NCI-H1417 (cell line): ENCODE measurements at places on chromosomes 2 and 18.

DNA sequence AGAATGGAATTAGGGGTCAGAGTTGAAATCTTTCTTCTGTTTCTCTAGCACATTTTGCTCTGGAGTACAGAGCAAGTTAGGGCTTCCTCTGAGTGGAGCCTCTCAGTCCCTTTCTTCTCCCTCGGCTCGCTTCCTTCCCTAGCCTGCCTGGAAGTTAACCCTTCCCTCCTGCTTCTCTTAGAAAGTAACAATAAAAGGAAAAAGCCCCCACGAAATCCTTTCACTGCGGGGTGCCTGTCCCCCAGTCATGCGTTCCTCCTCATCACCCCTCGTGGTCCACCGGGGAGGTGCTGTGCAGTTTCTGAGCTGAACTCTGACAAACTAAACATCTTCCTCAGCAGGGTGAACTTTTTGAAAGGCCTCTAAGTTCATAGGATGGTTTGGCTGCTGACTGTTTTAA is 2.0 kb downstream of the IGFBP2 start:
- DNase-seq = no peak

DNA sequence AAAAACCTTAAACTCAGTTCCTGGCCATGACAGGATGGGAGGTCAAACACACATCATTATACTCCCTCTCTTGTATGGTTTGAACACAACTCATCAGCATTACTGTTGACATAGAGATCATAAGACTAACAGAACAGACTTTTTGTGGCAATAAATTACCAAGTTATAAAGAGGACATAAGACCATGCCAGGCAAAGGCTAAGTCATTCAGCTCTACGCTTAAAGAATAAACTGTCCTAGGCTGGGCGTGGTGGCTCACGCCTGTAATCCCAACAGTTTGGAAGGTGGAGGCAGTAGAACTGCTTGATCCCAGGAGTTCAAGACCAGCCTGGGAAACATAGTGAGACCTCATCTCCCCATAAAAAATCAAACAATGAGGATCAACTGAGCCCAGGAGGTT is 16.4 kb downstream of the NLRC4 start:
- no peak for DNase-seq

DNA sequence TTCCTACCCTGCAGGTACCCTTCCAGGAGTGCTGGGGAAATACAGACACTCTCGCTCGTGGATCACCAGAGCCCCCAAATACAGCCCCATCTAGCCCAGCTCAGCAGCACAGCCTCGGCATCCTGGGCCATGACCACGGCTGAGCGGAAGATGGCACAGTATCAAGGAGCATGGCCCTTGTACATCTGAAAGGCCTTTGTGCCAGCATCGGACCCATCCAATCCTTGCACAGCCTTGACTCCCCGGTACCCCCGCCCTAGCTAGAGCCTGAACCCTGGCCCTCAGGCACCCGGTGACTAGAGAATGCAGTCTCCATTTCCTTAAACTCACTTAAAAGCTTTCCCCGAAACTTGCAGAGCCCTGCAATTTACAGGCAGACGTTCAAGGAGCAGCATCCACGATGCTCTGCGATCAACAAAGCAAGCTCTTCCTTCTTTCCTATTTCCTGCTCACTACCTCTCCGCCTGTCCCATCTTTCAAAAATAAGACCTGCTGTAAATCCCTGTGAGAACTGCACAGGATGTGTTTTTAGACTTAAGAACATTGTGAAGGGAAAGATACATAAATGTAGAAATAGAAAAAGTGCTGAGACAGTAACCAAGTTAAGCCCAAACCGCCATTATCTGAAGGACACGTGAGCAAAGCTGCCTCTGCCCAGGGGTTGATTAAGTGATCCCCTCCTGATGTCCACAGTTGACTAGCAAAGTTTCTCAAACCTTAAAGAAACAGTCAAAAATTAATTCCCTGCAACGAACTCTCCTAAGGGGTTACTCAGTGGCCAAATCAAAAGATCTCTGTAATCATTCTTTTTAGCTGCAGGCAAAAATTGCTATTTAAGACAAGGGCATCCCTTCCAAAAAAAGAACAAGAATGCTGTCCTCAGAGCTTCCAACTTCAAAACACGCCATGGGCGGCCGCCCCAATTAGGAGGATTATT is 48.5 kb downstream of the ZNF516 start:
- no peak for DNase-seq

GRCh38 chr18:59853380-59853779 is 46.4 kb upstream of the PMAIP1 start:
- DNase-seq = no peak

DNA sequence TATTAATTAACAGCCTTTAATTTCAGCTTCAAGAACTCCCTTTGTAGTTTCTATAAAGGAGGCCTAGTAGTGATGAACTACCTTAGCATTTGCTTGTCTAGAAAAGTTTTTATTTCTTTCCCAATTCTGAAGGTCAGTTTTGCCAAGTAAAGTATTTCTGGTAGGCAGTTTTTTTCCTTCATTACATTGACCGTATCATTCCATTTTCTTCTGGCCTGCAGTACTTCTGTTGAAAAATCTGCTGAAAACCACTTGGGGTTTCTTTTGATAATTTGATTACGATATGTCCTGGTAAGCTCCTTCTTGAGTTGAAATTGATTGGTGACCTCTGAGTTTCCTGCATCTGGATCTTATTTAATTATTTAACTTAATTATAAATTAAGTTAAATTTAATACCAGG is 691.8 kb downstream of the TSN start:
- DNase-seq = no peak

GRCh38 chr18:32588191-32588590 is 117.5 kb upstream of the GAREM1 start:
- no peak for DNase-seq

DNA sequence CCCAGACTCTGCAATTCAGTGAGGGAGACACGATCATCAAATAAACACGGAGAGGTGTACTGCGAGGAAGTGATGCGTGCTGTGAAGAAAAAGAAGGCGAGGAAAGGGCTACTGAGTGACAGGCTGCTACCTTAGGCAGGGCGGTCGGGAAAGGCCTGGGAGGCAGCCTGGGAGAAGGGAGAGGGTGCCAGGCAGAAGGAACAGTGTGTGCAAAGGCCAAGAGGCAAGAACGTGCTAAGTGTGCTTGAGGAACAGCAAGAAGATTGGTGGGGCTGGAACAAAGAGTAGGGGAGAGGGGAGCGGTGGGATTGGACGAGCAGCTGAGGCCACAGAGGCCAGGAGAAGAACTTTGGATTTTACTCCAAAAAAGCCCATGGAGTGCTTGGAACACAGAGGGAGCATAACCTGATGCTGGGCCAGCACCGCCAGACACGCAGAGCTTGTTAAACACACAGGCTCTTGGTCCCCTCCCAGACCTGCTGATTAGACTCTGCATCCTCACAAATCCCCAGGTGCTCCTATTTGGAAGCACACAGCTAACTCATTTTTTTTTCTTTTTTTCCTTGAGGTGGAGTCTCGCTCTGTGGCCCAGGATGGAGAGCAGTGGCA is 30.4 kb downstream of the SERTAD2 start:
- DNase-seq = no peak

GRCh38 chr2:171430516-171431410 is 3.0 kb downstream of the METTL8 start:
- no peak for DNase-seq

GRCh38 chr2:10039658-10040410 is 3.5 kb upstream of the KLF11 start:
- no peak for DNase-seq

- no peak for DNase-seq
Observed at GRCh38 chr18:61285777-61286176, 47.5 kb upstream of the CDH20 start.

DNA sequence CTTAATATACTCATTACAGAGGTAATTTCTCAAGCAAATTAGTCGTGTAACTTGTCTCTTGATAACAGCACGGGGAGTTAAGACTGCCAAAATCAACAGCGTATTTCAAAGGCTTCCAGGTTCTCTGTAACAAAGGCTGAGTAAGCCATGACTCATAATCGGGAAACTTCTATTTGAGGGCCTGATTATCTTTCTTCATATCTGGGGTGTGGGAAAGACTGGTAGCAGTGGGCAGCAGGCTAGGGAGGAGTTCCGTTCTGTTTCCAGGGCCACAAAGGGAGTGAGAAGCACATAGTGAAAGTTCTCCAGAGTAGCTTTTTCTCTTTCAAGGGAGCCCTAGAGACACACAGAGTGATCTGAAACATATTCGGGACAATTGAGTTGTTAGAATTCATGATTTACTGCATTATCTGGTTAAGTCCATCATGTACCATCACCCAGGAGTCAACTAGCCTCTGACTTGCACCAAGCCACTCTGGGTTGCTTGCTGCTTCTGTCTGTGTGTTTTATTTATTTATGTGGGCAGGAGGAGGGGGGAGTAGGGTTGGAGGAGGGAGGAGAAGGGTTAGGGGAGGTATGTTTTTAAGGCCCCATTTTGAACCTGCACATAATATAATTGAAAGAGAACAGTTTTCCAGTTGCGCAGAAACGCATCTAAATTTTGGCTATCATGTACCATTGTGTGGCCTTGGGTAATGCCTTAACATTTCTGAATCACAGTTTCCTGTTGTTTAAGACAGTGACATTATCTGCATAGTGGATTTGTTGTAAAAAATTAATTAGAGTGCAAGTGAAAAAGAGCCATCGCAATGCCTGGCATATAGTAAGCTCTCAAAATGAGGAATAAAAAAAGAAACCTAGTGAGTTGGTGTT is 80.5 kb upstream of the ITPRID2 start:
- DNase-seq = no peak

DNA sequence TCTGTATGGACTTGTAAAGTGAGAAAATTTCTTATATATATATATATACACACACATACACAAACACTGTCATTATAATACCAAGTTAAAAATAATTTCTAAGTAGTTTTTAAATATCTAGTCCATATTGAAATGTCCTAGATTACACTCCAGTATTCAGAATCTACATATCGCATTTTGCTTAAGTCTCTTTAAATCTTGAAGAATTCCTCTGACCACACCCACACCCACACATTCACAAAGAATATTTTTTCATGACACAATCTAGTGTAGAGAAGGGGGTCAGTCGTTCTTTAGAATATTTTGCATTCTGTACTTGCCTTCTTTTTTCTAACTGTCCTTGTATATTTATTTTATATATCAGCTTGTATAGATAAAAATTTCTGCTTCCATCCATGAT is 509.7 kb downstream of the CCDC85A start:
- DNase-seq = no peak

DNA sequence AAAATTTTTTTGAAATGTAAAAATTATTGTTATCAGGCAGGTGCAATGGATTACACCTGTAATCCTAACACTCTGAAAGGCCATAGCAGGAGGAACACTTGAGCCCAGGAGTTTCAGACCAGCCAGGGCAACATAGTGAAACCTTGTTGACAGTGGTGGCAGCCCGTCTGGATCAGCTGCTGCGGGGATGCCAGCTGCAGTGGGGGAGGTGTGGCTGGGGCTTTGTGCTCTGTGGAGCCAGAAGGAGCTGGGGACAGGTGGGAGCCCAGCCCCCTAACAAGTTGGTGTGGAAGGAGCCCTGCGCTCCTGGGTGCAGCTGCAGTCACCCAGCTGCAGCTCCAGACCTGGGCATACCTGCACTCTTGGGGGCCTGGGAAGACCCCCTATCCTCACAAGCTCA is 182.4 kb upstream of the MC4R start:
- DNase-seq = peak; percentile 40

DNA sequence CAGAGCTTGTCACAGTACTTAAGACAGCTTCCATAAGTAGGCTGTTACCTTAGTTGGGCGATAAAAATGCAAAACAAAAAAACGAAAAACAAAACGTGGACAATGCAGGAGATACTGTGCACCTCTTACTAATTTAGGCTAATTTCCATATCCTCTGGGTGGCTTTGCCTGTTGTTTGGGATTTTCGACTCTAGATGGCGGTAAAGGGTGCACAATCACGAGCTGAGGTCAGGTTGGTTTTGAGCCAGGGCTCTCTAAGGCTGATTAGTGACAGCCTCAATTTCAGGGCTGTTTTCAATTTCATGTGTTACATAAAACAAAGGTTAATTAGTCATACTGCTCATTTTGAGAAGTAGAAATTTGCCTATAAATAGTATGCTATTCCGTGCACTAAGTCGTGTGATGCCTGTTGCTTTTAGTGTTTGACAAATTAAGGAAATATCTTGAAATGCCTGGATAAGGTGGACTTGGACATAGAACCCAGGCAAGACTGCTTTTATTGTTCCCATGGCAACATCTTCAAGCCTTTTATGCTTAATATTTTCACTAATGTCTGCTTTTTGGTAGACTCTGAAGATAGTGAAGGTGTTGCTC is 493.1 kb downstream of the SOCS6 start:
- peak; percentile 87 for DNase-seq

DNA sequence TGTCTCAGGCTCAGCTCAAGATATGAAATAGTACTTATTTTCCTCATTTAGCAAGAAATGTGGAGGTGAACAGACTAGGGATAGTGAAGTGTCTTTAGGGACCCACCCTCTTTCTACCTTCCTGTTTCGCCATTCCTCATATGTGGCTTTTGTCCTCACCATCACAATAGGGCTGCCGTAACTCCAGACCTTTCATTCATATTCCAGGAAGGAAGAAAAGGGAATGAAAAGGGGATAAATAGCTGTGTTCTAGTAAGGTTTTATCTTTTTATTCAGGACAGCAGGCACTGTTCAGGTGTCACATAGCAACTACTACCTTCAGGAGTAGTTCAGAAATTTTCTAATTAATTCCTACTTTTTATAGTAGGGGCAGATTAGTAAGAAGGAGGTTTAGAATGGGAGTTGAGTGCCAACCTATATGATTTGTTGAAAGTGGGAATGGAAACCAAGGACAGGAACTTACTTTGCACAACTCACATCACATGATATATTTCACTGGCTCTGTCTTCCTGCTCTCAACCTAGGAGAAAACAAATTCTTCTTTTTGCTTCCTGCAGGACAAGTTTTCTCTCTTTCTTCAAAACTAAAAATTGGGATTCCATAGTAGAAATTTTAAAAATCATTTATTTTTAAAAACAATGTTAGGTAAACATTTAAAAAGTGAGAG is 36.0 kb upstream of the HDAC4 start:
- DNase-seq = no peak

GRCh38 chr2:69743847-69744264 is 1.9 kb downstream of the ANXA4 start:
- no peak for DNase-seq

DNA sequence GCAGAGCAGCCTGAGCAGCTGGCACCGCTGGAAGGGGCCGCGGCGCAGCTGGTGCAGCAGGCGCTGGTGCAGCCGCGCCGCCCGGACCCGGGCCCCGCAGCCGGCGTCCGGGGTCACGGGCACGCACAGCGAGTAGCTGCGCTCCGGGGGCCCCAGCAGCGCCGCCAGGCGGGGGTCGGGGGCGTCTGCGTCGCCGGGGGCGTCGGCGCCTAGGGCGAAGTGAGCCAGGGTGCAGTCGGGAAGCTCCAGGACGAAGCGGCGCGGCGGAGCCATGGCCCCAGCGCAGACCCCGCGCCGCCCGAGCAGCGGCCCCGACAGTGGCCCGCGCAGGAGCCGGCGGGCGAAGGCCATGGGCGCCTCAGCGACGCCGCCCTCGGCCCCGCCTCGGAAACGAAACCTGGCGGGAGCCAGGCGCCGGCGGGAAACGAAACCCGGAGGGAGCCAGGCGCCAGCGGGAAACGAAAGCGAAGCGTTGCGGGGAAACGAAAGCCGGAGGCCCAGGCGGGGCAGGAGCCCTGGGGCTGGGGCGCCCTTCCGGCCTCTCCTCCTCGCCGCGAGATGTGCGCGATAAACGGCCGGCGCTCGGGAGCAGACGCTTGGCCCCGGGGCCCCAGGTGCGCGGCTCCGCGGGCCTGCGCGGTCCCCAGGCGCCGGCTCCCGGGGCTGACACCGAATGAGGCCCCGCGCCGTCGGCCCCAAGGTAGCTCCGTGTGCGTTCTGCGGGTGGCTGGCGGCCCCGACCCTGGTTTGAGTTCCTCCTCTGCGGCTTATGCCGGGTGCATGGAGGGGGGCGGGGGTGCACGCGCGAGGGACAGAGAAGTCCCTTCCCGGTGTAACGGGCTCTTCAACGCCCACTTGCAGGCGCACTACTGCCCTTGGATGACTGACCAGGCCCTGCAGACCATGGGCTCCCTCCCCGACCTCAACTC is at the start of gene CMPK2:
Gene CMPK2, minus strand, starts transcription at position 562 of the 929 bp plus-strand sequence. Its CDS starts 211 bp downstream, at position 351.
- DNase-seq = peak; percentile 95
